ENCODE measurements at places on chromosomes 5 and 9.
A peak's percentile ranks its signal among the peaks of the same experiment; 100 is the strongest.

- no peak for DNase-seq
Observed at GRCh38 chr5:68838157-68838718, 255.6 kb upstream of the SLC30A5 start.

GRCh38 chr9:108536836-108537601 is 318.8 kb downstream of the ACTL7B start:
- DNase-seq = no peak

DNA sequence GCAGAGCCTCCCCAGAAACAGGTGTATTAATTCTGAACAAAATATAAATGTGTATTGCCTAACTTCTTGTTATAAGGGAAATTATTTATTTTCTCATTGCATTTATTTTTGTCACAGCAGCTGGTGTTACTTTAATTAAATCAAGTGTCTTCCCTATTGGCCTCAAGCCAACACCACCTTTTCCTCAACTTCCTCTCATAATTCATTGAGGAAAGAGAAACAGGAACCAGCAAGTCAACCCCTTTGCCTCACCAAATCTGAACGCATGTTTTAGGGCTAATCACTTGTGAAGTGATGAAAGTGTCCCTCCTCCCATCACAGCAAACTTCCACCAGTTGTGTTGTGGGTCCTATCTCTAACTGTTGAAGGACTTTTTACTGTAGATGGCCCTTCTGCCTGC is 73.1 kb downstream of the DIRAS2 start:
- DNase-seq = no peak

DNA sequence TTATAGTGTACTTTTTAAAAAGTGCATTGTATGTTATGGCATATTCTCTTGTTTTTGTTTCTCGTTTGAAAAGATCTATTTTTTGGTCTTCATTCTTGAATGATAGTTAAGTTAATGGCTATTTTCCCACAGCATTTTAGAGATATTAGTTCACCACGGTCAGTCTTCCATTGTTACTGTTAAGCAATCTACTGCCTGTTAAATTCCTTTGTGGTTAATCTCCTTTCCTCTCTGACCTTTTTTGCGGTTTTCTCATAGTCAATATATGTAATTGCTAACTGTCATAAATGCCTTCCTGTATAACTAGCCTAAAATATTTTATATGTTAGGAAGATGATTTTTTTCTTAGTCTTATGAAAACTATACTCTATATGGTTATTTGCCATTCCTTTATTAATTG is 250.8 kb upstream of the FBXL7 start:
- no peak for DNase-seq

- no peak for DNase-seq
Observed at GRCh38 chr9:99666571-99666970, 155.1 kb upstream of the NR4A3 start.

- no peak for DNase-seq
Observed at GRCh38 chr5:69292306-69292705, 40.3 kb downstream of the CCDC125 start.

GRCh38 chr5:178360926-178361235 is 128.3 kb upstream of the PHYKPL start:
- no peak for DNase-seq

GRCh38 chr5:126435261-126435660 is 12.1 kb downstream of the GRAMD2B start:
- no peak for DNase-seq

DNA sequence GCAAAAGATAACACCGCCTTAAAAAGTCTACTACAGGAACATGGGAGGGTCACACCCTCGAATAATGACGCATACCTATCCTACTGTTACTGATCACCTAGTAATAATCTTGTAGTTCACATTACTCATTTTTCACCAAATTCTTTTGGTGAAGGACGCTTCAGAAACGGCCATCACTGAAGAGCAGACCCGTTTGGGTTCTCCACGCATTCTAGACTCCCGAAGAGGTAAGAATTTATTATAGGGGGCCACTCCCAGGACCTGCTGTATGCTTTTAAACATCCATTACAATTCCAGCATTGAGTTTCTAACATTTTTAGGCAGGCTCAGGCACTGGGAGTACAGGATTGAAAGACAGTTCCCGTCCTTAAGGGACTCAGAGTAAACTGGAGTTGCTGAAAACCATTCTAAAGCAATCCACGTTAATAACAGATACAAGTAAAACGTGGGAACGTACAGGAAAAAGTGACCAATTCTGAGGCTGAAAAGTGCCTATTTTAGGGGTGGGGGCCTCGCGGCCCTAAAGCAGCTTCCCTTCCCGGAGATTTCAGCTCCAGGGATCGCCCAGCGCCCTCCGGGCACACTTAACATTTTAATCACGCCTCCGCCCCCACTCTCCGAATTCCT is at the start of gene FER:
Gene FER (plus strand): TSS at position 124 of the 627 bp plus-strand sequence. CDS start 50,286 bp downstream, outside the sequence.
- DNase-seq = peak; percentile 46

GRCh38 chr5:170860415-170860814 is 1.4 kb upstream of the RANBP17 start:
- DNase-seq = no peak

- DNase-seq = no peak
Observed at GRCh38 chr5:10351199-10351905, 2.1 kb upstream of the MARCHF6 start.

DNA sequence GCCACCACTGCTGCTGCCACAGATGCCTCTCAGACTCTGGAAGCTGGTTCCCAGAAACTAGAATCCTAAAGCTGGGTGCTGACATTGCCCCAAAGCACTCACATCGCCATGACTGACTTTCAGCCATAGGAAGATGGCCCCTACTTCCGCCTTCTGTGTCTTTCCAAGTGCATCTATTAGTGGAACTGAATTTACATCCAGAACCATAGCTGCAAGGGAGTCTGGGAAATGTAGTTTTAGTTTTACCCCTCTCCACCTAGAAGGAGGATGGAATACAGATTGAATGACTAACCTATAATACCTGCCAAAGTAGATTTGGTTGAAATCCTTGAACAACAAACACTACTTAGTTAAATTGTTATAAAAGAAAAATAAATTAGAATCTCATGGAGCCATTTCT is 118.8 kb downstream of the RASGRF2 start:
- DNase-seq = no peak
